ENCODE measurements at places on chromosomes 11 and 22.

GRCh38 chr11:125228445-125228844, 63.9 kb downstream of the PKNOX2 start:
- DNase-seq = no peak

GRCh38 chr11:105056446-105056845, 11.3 kb upstream of the CARD16 start:
- no peak for DNase-seq

GRCh38 chr11:61924064-61924455, 6.7 kb upstream of the RAB3IL1 start:
- no peak for DNase-seq

DNA sequence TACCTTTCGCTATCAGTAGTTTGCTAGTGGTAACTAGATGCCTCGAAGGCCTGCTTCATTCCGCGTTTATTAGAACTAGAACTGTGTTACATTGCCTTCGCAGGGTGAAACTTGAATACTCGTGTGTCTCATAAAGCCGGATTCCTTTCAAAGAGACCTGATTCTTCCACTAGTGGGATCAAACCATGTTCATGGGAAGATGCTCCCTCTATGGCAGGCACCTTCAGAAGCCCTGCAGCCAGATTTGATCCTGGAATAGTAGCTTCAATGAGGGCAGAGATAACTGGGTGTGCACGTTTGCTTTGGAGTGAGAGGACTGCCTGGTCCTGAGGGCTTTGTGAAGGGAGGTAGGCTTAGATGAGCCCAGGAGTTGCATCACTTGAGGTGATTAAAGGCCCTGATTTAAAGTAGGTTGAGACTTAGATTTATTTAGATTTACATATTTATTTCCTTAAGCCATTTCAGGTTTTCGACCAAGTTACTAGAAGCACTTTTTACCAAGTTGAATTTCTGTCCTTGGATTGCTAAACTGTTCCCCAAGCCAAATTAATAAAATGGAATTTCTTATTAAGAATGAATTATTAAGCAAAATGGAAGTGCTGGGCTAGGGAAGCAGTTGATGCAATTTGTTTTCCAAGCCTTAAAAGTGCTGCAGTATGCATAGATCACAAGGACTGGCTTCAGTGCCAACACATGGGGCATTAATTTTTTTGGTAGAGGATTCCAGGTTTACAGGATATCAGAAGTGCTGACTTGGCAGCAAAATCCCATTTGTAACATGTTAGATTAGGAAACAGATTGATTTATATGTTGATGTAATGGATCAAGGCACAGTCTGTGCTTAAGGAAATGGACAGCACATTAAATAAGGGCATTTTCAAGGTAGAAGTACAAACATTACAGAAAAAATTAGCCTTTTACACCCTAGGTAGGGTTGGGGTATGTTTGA, 32.9 kb downstream of the APLP2 start:
- DNase-seq = peak; percentile 8

GRCh38 chr11:17810746-17811145, 76.2 kb downstream of the KCNC1 start:
- no peak for DNase-seq

GRCh38 chr11:86442827-86443226, 68.1 kb downstream of the CCDC81 start:
- no peak for DNase-seq

DNA sequence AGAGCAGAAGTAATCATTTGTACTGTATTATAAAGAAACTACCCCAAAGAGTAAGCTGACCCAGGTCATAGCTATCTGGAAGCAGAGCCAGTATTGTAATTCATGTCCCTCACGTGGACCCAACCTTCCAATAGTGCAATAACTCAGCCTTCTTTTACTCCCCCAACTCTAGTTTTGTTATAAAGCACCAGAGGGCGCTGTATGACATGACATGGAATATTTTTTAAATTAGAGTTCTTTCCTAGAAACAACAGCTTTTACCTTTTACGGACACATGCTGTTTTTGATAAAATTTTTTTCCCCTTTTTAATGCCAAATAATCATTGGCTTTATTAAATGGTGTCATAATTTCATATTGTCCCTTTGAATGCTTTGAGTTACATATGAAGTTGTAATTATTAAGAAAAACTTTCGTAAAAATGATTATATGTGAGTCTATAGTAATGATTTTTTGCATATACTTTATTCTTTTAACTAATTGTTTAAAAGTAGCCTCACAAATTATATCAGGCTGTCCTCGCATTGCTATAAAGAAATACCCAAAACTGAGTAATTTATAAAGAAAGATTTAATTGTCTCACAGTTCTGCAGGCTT, 76.9 kb downstream of the DKK3 start:
- peak; percentile 53 for DNase-seq

- DNase-seq = no peak
Measured at GRCh38 chr22:31871480-31871879, 72.9 kb upstream of the YWHAH start.

GRCh38 chr11:110675548-110675947, 36.7 kb downstream of the ARHGAP20 start:
- DNase-seq = no peak

DNA sequence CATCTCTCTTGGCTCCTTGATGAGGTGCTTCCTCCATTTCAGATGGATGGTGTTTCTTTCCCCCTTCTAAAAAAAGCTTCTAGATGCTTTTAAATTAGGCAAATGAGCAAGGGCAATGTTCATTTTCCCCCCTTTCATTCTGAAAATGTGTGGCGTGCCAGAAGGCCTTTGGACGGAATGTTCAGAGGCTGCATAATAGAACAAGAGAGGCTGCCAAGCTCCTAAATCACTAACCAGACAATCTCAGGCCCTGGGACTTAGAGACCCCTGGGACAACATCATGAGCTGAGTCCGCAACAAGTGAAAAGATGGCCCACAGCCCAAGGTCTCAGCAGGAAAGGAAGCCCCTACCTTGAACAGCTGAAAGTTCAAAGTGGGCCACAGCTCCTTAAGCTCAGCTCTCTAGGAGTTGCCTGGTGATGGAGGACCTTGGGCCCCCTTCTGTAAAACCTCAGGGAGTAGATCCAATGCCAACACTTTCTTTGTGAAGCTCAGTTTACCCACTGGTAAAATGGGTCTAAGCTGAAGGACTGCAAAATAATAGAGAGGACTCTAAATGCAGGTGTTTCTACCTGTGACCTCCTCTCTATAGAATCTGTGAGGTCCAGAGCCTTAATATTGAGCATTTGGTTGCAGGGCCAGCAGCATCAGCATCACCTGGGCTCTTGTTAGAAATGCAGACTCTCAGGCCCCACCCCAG, 144.0 kb downstream of the FBXO7 start:
- no peak for DNase-seq

DNA sequence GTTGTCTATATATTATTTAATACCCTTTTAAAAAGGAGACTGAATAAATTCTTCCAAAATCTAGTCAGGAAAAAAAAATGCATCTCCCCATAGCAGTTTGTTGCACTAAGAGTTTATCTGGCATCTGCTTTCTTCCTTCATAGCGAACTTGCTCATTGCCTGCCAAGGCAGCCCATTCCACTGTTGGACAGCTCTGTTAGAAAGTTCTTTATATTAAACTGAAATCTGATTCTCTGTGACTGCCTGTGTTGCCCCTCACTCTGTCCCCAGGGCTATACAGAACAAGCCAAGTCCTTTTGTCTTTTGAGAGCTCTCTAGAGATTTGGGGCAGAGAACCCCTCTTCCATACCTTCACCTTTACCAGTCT, 3.3 kb upstream of the CHRDL2 start:
- no peak for DNase-seq
